ENCODE measurements at places on chromosomes 1 and 21.

GRCh38 chr1:119318466-119319309, 49.9 kb upstream of the HAO2 start:
- no peak for DNase-seq

GRCh38 chr1:66360285-66360724, 173.6 kb upstream of the SGIP1 start:
- DNase-seq = no peak

DNA sequence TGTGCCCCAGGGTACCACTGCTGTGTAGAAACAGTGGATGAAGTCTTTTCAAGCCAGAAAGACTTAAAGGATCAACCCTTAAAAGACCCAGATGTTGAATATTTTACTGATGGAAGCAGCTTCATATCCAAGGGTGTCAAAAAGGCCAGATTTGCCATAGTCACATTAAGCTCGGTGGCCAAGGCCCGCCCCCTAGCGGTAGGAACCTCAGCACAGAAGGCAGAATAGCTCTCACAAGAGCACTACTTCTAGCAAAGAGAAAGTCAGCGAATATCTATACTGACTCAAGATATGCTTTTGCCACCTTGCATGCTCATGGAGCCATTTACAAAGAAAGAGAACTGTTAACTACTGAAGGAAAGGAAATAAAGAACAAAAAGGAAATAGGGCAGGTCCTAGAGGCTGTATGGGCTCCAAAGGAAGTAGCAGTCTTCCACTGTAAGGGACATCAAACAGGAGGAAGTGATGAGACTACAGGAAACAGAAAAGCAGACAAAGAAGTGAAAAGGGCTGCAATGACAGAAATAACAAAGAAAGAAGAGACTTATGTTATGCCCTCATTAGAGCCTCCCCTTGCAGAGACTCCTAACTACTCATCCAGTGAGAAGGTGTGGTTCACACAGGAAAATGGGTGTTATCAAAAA, 90.5 kb downstream of the LIPI start:
- DNase-seq = no peak

DNA sequence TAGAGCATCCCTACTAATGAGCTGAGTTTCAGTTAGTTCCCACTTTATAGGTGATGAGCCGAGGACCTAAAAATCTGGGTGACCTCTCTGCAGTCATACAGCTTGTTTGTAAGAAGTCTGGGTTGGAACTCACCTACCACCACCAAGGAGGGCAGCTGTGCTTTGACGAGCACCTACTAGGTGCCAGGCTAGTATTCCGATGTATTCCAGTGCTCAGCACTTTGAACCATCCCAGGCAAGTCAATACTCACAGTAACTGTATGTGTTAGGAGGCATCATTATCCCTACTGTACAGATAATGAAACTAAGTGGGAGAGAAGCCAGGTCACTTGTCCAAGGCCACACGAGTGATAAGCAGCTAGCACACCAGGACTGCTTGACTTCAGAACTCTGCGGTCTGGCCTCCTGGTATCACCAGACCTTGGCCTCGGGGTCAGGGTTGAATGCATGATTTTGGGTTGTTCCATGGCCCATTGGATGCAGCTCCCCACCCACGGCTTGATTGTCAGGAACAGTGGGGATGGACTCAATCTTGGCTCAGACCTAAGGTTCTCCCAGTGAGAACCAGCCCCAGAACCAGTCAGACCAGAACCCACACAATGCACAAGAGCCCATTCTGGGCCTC, 20.7 kb downstream of the ECE1 start:
- no peak for DNase-seq

DNA sequence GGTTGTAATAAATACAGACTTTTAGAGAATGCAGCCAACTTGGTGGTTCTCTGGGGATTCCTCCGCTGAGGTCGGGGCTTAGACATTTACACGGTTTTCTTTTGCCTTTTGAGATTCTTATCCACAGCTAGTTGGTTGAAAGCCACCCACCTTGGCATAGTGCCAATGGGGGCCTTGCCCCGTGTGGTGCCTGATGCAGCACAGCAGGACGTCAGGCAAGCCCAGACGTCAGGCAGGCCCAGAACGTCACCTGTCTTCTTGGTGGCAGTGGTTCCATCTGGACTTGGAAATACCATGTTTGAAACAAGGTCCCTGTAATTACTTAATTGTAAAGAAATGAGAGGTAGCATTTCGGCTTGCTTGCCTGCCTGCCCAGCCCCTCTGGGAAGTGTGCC, 78.5 kb downstream of the GALNT2 start:
- no peak for DNase-seq

GRCh38 chr1:156948708-156949107, 28.3 kb downstream of the LRRC71 start:
- DNase-seq = no peak

- DNase-seq = no peak
Observed at GRCh38 chr1:93779540-93780165, 98.0 kb upstream of the BCAR3 start.

DNA sequence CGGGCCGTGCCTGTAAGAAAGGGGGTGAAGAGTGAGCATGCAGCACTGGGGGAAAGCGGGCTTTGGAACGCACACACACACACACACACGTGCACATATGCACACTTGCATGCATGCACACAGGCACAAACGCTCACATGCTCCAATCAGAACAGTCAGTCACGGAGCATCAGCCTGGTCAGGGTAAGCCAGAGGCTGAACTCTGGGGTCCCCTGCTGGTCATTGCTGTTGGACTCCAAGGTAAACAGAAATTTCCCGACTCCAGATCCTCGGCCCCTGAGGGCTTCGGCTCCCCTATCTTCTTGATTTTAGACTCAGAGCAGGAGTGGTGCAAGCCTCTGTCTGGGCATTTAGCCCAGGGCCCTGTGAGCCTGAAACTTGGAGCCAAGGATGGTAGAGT, 54.2 kb downstream of the SYT2 start:
- no peak for DNase-seq

DNA sequence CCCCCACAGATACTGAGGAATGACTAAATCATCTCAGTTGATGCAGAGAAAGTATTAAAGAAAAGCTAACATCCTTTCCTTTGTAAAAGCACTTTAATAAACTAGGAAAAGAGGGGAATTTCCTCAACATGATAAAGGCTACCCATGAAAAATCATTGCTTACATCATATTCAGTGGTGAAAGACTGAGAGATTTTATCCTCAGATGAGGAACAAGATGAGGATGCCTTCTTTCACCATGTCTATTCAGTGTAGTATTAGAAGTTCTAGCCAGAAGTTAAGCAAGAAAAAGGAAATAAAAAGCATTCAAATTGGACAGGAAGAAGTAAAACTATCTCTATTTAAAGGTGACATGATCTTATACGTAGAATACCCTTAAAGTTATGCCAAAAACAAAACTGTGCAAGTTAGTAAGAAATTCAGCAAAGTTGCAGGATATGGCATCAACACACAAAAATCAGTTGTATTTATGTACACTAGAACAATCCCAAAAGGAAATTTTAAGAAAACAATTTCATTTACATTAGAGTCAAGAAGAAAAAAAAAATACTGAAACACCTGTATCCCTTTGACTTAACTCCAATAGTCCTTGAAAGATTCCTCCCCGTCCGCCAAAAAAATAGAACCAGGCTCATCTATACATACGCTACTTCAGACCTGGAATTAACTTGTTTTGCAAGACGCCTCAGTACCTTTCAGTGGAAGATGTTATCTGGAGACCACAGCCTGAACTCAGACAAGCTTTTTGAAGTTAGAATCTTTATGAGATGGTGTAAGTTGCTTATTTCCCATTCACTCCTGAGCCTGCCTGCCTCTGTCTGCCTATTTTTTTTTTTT, 17.5 kb downstream of the ZMYM4 start:
- DNase-seq = no peak

DNA sequence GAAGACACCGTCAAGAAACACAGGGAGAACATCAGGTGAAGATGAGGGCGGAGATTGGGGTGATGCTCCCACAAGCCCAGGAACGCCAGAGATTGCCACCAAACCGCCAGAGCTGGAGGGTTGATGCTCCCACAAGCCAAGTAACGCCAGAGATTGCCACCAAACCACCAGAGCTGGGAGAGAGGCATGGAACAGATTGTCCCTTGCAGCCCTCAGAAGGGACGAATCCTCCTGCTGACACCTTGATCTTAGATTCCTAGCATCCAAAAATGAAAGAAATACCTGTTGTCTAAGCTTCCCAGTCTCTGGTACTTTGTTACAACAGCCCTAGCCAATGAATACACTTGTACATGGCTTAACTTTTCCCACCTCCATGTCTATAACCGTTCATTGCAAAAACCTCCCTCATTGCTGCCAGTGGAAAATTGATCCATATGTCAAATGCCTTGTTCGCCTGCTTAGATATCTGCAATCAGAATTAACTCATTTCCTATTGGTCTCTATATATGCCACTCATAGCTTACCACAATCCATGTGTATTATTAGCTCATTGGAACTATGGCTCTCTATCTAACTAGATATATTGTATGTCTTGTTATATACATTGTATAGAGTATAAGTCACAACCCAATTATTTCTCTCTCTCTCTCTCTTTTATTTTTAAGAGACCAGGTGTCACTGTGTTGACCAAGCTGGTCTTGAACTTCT, 127.4 kb downstream of the ADSS2 start:
- DNase-seq = no peak

DNA sequence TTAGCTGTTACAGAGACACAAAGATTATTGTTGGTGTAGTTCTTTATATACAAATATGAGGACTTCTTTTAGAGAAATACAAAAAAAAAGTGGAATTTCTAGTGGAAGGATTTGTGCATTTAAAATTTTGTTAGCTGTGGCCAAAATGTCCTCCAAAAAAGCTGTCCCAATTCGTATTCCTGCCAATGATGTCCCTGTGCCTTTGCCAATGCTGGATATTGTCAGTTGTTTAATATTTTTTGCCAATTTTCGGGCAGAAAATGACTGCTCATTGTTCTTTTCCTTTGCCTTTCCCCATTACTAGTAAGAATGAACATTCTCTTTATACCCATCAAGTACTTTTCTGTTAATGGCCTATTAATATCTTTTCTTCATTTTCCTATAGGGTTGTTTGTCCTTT, 110.0 kb upstream of the HOOK1 start:
- DNase-seq = no peak

DNA sequence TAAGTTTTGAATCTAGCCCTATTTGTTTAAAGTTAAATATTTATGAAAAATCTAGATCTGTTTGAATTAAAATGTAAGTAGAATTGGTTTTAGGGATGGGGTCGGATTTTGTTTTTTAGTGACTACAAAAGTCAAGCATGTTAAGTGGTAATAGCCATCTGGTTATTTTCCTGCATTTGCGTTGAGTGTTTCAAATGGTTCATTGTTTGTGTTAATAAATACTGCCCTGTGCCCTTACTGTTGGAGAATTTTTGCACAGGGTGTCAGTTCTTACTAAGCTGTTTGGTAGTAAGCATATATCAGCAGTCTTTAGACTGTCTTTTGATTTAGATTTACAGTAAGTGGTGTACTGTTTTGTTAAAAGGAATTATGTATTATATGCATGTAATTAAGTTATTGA, 46.1 kb upstream of the TARS2 start:
- DNase-seq = no peak

DNA sequence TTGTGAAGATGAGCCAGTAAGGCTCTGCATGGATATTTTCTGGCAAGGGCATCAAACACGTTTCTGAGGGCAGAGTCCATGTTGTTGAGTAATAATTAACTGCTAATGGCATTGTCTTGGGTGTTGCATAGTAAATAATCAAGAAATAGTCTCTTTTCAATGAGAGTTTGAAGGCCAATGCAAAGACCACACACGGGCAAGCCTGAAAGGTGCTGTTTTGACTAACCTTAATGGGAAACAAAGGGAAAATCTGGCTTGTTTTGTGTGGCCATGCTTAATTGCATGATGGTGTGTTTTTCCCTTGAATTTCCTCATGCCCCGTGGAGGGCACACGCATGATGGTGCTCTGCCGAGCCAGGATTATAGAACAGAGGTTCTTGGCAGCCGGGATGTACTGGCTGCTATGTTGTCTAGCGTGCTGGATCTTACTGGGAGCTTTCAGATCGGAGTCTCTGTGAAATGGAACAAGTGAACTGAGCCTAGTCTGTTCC, 127.6 kb downstream of the NOS1AP start:
- DNase-seq = no peak

GRCh38 chr1:41503538-41504113, 19.1 kb upstream of the EDN2 start:
- DNase-seq = no peak

DNA sequence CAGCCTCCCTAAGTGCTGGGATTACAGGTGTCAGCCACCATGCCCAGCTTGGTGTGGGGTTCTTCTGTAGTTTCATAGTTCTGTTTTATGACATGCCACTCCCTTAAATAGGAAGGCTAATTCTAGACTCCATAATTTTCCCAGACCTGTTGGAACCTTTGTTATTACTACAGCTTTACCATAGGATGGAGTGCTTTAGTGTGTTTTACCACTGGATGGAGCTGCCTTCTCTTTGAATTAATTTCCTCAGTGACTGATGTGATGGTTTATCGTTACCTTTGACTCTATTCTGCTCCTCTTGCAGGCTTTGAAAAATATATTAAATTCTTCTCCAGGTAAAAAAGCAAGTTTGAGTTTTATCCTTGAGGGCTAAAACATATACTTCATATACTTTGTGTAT, 84.6 kb upstream of the NEK7 start:
- no peak for DNase-seq

GRCh38 chr1:173758110-173758509, 43.3 kb downstream of the KLHL20 start:
- DNase-seq = no peak

GRCh38 chr1:229106526-229107125, 164.3 kb upstream of the RAB4A start:
- DNase-seq = no peak

- no peak for DNase-seq
Observed at GRCh38 chr1:234725177-234726132, 115.5 kb upstream of the IRF2BP2 start.

DNA sequence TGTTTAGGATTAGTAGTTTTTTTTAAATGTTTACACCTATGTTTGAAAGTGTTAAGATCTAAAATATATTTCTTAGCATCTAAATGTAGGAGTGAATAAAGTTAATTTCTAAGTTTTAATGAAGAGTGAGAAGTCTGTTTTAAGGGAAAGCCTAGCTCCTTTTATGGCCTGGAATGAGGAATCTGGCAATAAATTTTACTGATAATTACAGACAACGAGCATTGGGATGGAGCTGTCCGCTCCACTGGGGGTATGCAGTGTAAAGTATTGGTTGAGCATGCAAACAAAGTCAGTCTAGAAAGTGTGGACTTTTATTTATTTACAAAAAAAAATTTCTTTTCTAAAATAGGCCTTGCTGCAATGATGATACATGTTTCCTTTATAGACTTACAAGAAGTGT, 19.0 kb downstream of the CLIC6 start:
- DNase-seq = no peak

- no peak for DNase-seq
Observed at GRCh38 chr1:44073528-44073927, 42.3 kb upstream of the SLC6A9 start.

- DNase-seq = no peak
Observed at GRCh38 chr1:84758968-84759491, 68.8 kb upstream of the SSX2IP start.

DNA sequence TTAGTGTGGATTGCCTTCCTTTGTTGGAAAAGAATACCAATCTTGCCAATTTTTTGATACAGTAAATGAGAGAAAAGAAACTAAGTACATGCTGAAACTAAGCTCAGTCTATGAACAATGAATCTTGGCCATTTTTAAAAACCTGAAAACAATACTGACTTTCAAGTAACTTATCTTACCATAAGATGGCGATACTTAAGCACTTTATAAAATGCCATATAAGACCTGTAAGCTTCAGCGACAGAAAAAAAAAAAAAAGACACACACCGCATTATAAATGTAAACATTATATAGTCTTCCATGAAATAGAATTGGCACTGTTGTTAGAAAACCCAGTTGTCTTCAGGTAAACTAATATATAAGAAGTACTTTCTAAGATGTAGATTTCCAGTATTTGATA, 3.0 kb downstream of the OLFM3 start:
- no peak for DNase-seq

All from forelimb muscle (tissue), 1 donor.